ENCODE measurements at places on chromosomes 11 and 22.

DNA sequence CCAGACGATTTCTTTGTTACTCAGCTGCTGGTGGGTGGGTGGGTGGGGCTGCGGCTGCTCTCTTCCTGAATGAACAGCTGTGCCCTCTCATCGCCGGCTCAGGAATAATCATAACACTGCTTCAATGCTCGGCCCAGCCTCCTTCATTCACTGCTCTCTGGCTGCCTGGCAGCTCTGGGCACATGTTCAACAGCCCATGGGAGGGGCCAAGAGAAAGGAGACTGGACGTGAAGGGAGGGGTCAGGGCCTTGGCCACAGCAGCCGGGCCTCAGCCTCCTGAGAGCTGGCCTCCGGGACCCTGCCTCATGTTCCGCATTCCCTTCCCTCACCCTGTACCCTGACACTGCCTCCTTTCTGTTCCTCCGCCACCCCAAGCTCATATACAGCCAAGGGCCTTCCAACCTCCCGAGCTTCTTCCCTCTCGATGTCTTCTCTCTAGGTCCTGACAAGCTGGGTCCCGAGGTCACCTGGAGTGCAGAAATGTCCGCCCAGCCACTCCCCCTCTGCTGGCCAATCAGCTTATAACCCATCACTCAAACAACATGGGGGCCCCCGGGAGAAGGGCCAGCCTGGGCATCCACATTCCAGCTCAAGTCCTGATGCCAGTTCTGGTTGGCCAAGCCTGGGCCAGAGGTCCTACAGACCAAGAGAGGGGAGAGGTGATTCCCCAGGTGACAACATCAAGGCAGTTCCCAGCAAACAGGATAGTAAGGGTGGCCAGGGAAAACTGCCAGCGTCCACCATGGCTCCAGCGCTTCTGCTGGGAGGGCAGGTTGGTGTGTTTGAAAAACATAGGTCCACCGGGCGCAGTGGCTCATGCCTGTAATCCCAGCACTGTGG, 3.2 kb upstream of the CSDC2 start:
- no peak for DNase-seq

DNA sequence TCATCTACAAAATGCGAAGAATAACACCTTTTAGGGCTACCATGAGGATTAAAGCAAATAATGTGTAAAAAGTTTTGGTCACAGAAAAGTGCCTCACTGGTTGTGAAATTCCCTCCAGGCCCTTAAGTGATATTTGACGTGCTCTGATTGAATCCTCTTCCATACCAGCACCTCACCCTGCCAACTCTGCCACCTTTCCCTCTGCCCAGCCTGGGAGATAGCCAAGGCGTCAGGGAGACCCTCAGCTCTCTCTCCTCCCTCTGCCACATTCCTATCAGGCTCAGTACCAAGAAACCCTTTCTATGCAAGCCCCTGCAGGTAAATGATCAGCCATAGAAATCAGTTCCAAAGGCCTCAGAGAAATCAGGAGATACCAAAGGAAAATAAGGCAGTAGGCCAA, 21.4 kb downstream of the PLEKHA7 start:
- no peak for DNase-seq

DNA sequence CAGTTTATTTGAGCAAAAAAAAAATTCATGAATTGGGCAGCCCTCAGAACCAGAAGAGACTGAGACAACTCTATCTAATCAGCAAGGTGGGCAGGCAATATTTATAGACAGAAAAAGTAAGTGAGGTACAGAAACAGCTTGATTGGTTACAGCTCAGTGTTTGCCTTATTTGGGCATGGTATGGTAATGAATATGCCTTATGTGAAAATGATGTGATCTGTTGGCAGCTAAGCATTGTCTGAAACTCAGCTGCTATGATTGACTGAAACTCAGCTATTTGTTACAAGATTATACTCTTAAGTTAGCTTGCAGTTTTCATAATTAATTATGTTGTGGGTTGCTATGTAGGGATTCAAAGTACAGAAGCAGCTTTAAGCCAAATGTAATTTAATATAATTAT, 127.6 kb downstream of the CNTN5 start:
- no peak for DNase-seq

GRCh38 chr11:48019217-48019584, 38.8 kb downstream of the PTPRJ start:
- DNase-seq = no peak

GRCh38 chr11:46338988-46339666, 8.1 kb upstream of the DGKZ start:
- no peak for DNase-seq

GRCh38 chr11:7520011-7520942, 6.5 kb downstream of the PPFIBP2 start:
- no peak for DNase-seq

GRCh38 chr11:19890308-19890707, 177.7 kb downstream of the NAV2 start:
- DNase-seq = peak; percentile 29

- DNase-seq = no peak
Measured at GRCh38 chr11:61447601-61448551, 18.0 kb downstream of the SDHAF2 start.

GRCh38 chr22:29716814-29717545, 2.8 kb upstream of the CABP7 start:
- DNase-seq = peak; percentile 86

DNA sequence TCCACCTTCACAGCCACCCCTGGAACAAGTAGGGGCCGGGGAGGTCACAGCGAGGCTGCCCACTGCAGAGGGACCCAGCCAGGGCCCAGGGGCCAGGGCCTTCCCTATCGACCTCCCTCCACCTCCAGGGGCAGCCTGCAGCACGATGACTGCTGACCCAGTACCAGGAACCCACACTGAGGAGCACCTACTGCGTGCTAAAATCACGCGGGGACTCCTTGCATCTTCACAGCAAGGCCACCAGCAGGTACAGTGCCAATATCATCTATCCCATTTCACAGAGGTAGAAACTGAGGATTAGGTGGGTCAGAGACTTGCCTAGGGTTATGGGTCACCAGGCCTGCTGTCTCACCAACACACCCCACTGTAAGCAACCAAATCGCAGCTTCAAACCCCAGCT, 14.6 kb downstream of the MACROD1 start:
- DNase-seq = no peak

DNA sequence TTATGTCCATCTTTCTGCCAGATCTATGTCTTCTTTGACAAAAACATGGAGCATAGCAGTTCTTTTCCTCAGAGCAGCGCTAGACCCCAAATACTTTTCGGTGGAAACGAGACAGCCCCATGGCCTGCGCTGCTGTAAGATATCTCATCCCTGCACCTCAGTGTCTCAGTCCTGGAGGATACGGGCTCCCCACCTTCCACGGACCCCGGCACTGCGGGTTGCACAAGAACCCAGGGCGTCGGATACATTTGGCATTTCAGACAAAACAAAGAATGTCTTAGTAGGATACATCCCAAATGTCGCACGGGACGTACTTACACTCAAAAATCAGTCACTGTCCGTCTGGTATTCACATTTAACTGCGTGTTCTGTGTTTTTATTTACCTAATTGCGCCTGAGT, 9.9 kb upstream of the GAL start:
- DNase-seq = no peak

DNA sequence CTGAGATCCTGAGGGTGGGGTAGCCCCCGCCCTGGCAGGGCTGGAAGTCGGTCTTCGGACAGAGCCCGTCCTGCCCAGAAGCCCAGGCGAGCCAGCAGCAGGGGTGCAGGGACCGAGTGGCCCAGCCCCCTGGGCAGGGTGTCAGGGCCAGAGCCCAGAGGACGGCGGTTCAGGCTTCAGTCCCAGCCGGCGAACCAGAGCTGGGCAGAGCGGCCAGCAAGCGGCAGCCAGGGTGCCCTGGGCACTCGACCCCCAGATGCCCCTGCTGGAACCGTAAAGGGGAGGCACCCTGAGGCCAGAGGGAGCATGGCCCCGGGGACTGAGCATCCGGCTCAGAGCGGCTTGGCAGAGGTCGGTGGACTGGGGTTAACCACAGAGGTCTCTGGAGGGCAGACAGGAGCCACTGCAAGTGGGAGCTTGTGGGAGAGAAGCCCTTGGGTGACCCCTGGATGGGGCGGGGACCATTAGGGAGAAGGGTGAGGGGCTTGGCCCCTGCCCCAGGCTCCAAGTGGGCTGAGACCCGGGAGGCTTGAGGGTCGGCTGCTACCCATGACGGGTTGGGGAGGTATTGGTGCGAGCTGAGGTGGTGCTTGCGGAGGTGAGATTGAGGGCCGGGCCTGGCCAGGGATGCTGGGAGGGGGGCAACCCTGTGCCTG, 15.9 kb downstream of the LSP1 start:
- DNase-seq = no peak

GRCh38 chr11:88655196-88655595, 317.7 kb upstream of the CTSC start:
- no peak for DNase-seq

DNA sequence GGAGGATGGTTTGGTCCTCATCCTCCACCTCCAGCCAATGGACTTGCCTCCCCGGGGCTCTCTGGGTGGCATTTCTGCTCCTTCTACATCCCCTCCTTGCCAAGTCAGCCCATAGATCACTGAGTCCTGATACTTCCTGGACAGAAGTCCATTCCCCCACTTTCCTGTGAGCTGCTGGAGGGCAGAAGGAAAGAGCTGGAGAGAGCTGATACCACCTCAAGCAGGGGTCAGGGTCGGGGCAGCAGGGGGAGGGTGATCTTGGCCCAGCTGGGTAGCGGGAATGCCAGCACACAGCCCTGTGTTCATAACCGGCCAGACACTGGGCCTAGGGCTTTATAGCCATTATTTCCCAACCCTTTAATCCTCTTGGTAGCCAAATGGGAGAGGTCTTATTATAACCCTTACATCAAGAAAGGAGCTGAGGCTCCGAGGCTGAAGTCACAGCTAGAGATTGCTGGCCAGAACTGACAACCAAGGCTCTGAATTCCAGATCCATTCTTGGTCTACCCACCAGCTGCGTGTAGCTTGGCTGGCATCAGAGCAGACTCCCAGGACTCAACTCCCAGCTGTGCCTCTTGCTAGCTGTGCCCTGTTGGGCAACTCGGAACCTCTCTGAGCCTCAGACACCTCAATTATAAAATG, 39.9 kb downstream of the CD6 start:
- no peak for DNase-seq

DNA sequence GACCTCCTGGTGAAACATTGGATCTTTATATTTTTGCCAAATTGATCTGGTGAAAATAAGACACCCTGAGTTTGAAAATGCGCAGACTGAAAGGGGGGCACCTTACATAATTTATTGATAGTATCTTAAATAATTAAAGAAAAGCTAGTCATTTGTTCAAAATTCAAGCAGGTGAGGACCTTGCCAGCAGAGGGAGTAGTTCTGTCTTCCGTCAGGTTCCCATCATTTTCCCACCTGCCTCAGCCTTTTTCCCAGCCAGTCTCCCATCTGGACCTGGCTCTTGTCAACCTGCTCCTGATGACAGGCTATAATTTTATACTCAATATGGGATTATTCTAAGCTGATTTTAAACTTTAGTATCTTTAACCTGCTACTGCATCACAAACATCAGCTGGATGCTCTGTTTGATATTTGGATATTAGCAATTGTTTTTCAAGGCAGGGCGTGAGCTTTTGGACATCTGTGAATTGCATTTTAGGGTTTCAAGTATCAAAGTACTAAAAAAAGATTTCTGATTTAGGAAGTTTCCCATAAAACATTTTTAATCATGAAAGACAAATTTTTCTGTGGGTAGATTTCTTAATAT, 132.0 kb downstream of the ELP4 start:
- peak; percentile 3 for DNase-seq

DNA sequence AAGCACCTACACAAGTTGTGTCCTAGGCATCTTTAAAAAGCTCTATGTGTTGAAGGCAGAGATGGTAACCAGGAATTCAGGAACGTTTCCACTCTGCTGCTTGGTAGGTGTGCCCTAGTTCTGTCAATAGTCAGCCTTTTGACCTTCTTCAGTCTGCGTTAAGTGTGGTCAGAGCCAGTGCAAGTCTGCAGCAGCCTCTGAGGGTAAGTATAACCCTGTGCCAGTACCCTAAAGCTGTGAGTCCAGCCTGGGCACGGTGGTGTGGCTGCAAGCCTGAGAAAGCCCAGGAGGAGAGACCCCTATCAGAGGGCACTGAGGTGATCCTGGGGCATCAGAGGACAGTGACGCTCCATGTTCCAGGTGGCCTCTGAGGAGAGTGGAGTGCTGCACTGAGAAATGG, 76.8 kb upstream of the ADORA2A start:
- no peak for DNase-seq

GRCh38 chr11:111601636-111601978, 642 bp upstream of the SIK2 start:
- no peak for DNase-seq

GRCh38 chr22:21917181-21917958, 35.3 kb downstream of the PPM1F start:
- DNase-seq = no peak

DNA sequence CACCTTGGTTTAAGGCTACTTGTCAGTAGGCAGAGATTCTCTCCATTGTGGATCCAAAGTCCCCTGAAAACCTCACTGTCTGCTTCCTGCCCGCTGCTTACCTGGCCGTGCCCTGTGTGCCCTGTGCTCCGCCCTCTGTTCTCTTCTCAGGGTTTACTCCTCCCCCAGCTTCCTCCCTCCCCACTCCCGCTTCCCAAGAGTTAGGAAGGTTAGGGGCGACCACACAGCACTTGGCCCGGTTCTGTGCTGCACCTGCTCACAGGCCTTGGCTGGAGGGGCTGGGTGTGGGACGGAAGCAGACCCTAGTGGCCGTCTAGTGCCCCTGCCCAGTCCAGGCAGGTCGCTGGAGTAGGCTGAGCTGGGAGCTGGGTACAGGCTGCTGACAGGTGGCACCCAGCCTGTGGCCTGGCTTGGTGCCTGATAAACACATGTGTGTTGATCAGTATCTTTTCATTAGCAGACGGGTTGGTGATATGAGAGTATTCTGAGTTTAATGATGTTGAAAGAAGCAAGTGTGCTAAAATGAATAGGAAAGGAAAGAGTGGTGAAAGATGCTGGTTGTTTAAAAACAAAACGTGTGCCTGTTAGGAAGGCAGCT, 40.5 kb downstream of the GRAMD4 start:
- DNase-seq = no peak

DNA sequence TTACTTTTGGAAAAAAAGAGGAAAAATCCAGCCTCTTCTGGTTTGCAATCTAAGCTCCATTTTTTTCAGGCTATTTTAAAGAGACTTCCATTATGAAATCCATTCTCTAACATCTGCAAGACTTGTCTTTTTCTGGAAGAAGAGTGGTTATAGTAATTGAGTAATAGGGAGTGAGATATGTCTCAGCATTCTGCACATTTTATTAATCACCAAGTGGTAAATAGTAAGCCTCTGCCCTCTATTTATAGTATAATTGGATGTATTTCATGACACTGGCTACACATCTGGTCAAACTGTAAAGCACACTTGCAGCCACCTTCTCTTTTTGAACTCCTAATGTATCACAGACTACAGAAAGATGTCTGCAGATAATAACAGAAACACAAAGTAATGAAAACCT, 391.1 kb downstream of the ETS1 start:
- no peak for DNase-seq

DNA sequence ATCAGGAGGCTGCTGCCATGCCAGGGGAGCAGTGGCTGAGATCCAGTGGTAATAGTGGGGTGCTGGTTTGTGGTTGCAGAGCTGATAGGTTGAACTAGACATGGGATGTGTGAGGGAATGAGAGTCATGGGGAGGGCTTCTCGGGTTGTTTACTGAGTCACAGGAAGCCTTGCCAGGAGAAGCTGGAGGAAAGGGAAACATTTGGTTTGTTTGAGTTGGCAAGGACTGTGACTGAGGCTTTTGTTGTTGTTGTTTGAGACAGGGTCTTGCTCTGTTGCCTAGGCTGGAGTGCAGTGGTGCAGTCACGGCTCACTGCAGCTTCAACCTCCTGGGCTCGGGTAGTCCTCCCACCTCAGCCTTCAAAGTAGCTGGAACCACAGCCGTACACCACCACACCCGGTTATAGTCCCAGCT, 49.3 kb downstream of the CABIN1 start:
- DNase-seq = no peak

Data from HuH-7.5 (cell line).